ENCODE measurements at places on chromosomes 7 and 10.

- no peak for DNase-seq
Observed at GRCh38 chr7:75850235-75850634, 28.6 kb upstream of the RHBDD2 start.

DNA sequence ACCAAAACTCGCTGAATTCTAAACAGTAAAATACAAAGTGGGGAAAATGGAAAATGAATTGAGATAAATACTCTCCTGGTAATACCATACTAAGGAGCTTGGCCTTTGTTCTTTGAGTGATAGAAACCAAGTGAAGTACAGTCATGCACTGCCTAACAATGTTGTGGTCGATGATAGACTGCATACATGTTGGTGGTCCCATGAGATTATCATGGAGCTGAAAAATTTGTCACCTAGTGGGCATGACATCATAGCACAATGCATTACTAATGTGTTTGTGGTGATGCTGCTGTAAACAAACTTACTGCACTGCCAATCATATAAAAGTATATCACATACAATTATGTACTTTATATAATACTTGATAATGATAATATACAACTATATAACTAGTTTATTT is 419.1 kb downstream of the ARL4A start:
- no peak for DNase-seq

DNA sequence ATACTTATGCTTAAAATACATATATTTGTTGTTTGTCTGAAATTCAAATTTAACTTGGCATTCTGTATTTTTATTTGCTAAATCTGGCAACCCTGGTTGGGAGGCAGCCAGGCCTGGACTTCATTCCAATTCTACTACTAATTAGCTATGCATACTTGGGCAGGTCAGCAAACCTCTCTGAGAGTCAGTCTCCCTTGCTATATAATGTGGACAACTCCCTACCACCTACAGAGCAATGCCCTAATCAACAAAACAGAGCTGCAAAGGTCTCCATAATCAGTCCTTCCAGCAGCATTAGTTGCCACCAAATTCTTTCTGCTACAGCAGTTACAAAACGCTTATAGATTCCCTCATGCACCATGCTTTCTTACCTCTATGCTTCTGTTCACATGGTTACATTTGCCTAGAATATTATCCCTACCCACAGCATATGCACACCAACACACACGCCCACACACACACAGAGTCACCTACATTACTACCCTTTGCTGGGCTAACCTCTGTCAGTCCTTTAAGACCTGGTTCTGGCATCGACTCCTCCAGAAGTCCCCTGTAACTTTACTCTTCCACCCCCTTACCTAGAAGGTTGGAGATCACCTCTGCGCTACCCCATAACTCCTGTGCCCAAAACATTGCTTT is 188.7 kb downstream of the FGFR2 start:
- no peak for DNase-seq

- no peak for DNase-seq
Observed at GRCh38 chr10:84012831-84013458, 126.4 kb upstream of the GHITM start.

- DNase-seq = no peak
Observed at GRCh38 chr7:76122516-76123239, 74.8 kb downstream of the MDH2 start.

DNA sequence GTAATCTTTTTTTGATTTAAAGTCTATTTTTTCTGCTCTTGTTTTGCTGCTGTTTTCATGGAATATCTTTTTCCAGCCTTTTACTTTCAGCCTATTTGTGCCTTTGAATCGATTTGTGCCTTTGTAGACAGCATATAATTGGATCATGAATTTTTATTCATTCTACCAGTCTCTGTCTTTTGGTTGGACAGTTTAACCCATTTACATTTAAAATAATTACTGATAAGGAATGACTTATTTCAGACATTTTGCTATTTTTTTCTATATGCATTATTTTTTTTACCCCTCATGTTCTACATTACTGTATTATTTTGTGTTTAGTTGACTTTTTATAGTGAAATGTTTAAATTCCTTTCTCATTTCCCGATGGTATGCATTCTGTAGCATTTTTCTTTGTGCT is 99.6 kb downstream of the EXOC4 start:
- DNase-seq = no peak

GRCh38 chr10:43060291-43060690 is 16.6 kb upstream of the RET start:
- DNase-seq = no peak

DNA sequence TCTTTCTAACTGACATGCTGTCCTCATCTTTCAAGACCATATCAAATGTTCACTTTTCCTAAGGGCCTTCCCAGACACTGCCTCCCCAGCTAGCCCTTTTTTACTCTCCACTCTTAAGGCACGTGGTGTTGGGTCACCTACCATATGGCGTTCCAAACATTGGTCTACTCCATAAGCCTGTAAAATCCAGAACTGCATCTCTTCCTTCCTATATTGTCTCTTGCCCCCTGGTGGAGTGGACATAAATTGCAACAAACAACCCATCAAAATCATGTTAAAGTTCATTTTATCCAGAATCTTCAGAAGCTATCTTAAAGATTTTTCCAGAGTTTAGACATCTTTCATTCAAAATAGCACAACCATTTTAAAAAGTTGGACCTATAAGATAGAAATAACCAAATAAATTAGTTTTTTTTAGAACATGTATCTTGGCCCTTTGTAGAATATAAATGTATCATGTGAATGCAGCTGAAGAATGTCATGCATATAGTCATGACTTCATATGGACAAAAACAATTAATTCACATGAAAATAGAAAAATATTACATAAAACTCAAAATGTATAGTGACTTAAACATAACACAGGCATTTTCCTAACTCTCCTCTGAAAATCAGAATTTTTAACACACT is 180.6 kb upstream of the CHRM2 start:
- DNase-seq = no peak

- no peak for DNase-seq
Observed at GRCh38 chr10:100728928-100729861, 16.2 kb upstream of the PAX2 start.

- no peak for DNase-seq
Observed at GRCh38 chr10:18306031-18306430, 165.8 kb downstream of the CACNB2 start.

GRCh38 chr10:61733358-61733940 is 70.7 kb downstream of the CABCOCO1 start:
- DNase-seq = no peak

GRCh38 chr7:41232086-41232485 is 470.8 kb downstream of the INHBA start:
- DNase-seq = no peak

DNA sequence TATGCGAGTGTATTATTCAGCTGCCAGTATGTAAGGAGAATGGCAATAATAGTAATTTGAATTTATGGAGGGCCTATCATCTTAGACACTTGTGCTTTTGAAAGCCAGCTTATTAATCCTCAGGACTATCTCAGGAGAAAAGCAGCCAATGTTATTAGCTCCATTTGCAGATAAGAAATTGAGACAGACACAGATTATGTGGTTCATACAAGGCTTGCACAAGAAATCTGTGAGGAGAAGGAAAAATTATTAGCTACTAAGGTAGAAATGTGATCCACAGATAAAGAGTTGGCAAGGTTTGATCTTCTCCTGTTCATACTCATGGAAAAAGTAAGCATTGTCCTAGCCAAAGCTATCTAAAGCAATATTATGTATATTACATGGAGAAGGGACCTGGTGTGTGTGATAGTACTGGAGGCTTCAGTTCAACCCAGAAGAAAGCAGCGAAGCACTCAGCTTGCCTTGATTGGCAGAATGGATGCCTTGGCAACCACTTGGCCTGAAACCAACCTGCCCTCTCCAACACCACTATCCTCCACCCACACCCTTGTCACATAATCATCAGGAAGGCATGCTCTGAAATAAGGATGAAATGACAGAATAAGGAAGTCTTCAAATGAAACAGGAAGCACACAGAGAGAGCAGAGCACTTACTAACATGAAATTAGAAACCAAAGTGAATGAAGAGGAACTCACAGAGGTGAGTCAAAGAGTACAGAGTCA is 18.0 kb downstream of the MACC1 start:
- no peak for DNase-seq

DNA sequence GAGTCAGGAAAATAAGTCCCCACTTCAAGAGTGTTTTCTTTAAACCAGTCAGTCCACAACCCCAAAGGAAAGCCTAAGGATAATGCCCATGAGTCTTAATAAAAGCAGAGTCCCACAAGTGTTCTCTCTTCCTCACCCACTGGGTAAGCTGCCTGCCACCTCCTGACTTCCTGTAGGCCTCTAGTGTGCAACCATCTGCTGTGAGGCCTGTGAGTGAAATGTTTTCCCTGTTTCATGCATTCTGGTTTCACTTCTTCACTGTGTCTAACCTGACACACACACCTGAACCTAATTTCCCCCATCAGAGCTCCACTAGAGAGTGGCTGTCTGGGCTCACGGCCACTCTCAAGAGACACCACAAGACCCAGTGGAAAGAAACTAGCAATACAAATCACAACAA is 38.9 kb upstream of the GDF10 start:
- peak; percentile 72 for DNase-seq

- DNase-seq = no peak
Observed at GRCh38 chr10:18449611-18450026, 201.8 kb downstream of the NSUN6 start.

- DNase-seq = no peak
Observed at GRCh38 chr7:2904202-2904601, 60.1 kb upstream of the GNA12 start.

DNA sequence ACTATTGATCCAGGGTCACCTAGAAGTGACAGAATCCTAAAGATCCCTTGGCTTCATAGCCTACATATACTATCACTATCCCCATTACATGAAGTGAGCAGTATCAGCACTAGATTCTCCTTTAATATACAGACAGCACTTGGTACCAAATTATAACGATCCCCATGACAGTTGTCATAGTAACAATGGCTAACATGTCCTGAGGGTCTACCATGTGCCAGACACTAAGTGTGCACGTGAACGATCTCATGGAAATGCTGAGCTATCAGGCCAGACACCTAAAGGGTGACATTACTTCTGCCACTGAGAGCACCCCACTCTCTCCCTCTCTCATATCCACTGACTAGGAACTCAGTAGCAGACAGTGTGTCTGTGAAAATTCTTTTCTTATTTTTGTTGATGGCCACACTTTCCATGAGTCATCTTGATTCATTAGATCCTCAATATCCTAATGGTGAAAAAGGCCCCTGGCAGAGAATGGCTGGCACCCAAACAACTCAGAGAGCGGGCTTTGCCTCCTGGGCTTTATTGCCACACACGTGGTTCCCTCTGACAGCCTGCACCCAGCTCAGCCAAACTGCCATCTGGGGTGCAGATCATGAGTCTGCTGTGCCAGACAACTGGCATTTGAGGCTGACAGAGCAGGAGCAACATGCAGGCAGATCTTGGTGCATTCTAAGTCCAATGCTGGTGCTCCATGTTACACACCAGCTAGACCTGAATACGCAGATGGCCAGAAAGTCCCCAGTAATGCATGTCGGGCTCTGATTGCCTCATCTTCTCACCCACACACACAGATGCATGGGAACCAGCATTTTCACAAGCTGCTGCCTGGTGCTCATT is 176.3 kb downstream of the DGKI start:
- no peak for DNase-seq

GRCh38 chr10:132245056-132245455 is 58.3 kb downstream of the DPYSL4 start:
- DNase-seq = no peak

DNA sequence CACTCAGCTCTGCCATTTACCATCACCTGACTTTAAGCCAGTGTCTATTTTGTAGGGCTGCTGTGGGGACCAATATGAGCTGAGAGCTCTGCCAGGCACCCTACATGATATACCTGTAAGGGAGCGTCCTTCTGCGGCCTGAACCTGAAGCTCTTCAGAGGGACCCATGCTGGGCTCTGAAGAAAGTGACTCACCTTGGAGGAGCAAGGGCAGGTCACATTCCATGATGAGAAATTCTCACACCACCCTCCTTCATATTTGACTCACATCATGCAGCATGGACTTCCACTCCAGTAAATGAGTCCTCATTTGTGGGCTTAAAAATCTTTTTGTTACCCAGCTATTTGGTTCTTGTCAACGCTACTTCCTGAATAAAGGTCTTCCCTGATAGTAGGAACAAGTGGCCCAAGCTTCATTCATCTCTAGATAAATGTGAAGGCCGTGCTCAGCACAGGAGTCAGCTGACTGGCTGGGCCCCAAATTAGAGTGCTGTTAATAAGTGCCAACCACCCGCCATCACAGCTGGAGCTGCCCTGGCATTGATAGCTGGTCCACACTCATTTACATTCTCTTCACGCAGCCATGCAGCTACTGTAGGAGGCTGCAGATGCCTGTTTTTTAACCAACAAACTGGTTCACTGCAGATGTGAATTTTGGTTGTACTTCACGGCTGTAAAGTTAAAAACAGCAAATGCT is 78.4 kb downstream of the RNF216 start:
- DNase-seq = no peak

DNA sequence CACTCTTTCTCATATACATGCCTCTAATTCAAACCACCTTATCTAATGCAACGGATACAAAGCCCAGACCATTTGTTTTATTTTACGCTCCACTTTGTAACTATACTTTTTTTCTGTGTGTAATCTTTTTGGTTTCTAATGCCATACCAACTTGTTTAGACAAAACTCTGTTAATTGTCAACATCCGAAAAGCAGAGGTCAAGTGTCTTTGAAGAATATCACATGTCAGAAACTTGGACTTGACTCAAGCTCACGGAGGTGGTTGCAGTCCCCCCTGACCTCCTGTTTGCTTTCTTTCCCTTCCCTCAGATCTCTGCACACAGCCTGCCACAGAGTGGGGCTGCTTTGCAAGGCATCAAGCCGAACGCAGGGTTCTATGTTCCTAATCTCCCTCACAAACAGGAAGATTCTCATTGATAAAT is 698.9 kb downstream of the PARD3 start:
- DNase-seq = no peak

DNA sequence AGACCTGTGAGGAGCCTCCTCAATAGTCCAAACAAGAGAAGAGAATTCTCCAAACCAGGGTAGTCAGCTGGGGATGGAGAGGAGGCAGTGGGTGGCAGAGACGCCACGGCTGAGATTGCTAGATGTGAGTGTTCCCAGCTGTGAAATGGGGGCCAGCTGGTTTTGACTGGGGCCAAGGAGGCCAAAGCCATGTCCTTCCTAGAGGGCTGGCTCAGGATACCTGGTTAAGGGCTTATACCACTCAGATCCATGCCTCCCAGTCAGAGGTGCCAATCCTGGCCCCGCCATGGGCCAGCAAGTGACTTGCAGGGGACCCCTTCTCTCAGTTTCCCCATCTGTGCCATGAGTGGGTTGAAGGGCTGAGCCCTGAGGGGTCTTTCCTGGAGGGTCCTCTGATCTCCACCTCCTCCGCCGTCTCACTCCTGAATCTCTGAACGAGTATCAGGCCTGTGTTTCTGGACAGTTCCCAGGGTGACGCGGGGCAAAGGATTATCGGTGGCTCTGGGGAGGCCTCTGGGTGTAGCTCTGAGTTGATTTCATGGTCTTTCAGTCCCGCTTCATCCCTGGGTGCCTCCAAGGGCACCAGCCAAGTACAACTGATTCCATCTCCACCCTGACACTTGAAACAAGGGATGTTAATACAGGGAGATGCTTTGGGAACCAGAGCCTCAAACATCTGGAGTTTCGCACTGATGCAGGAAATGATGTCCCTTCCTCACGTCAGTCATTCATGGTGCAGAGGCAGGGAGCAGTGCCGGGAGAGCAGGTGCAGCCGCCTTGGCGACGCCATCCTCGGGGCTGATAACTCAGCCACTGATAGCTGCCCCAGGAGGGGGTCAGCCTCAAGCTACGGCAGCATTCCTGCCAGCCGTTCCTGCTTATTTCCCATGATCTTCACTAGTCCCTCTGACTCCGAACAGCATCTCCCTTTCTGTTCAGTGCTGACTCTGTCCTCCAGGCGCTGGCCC is 126.7 kb downstream of the RGS10 start:
- no peak for DNase-seq
